ENCODE measurements at places on chromosomes 4 and X. TPM values are rescaled to one million over a fixed set of nuclear protein-coding genes. Genes with fewer than 3 reads are reported as not detected.

The SGMS2 gene
- 49.1 TPM for total RNA-seq

The WDR19 gene
- total RNA-seq, result 11.7 TPM

DNA sequence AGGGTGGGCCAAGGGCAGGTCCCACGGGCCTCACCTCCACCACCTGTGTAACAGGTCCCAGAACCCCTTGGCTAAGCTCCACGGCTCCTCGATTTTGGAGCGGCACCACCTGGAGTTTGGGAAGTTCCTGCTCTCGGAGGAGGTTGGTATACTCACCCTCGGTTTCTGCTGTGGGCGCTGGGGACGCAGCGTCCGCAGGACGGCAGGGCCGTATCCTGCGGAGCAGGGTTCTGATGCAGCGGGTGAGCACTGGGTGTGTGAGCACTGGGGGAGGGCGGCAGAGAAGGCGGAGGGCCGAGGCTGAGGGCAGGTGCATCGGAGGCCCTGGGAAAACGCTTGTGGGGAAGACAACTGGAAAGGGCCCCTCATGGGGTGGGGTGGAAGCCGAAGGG, 11.0 kb downstream of the ATP5ME start:
- no peak for DNase-seq

- no peak for DNase-seq
Measured at GRCh38 chrX:150849996-150850720, 48.3 kb downstream of the CD99L2 start.

The MXRA5 gene
- 2.4 TPM for total RNA-seq

The CPXCR1 gene
- not detected for total RNA-seq

DNA sequence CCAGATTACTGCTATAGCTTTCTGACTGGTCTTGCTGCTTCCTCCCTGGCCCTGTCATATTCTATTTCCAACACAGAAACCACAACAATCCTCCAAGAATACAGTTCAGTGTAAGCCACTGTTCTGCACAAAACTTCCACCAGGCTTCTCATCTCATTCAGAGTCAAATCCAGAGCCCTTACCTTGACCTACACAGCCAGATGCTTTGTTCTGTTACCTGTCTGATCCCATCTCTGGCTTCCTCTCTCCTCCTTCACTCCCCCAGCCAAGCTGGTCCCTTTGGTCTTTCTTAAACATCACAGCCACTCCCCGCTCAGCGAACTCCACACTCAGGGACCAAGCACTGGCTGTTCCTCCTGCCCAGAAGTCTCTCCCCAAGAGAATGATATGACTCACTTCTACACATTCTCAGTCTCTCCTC, 84.8 kb upstream of the BMP2K start:
- DNase-seq, result no peak

GRCh38 chrX:118520216-118521206, 24.9 kb downstream of the DOCK11 start:
- DNase-seq, result no peak

The THOC2 gene
- total RNA-seq, result 68.2 TPM

DNA sequence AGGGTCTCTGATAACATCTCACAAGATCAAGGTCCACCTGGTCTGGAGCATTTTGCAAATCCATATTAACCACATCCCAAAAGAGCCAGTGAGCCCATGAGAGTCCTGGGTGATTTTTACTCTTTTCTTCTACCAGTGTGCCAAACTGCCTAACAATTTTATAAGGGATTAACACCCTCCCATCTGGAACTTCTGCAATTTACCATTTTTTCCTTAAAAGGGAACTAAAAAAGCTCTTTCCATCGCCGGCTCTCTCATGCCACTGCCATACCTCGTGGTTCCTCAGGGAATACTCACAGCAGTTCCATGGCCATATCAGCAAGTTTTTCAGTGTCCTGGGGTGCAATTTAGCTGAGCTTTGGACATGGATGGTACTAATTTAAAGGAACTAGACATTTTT, 55.7 kb downstream of the SEPSECS start:
- no peak for DNase-seq

DNA sequence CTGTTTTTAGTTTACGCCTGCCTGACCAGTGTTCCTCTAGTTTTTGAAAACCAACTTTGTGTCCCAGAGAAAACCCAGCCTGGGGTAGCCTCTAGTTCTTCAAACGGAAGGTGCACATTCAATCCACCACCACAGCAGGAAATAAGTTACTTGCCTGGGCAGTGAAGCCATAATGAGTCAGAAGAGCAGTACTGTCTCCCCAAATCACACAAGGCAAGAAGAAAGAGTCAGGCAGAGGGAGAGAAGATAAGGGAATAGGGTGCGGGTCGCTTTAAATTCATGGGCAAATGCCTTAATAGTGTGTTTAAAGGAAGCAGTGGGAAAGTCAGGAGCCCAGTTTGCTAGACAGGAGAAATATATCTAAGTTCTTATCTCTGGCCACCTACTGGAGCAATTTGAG, 333.8 kb upstream of the GRIA3 start:
- no peak for DNase-seq

DNA sequence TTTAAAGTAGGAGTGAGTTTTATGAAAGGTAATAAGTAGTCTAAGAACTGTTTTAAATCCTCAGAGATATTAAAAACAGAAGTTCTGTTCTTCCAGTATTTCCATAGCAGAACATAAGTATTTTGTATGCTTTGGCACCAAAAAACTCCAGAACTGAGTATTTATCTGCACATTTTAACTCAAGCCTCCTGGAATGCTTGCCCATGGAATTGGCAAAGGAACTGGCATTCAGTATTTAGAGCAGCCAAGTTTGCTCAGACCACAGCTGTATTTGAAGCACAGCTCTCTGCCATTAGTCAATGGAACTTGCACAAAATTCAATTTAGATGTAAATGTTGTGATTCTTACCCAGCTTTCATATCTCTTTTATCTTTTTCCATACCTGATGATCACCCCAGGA, 42.2 kb downstream of the NDNF start:
- DNase-seq, result no peak

- no peak for DNase-seq
Measured at GRCh38 chr4:54877006-54877405, 219.2 kb downstream of the KIT start.

DNA sequence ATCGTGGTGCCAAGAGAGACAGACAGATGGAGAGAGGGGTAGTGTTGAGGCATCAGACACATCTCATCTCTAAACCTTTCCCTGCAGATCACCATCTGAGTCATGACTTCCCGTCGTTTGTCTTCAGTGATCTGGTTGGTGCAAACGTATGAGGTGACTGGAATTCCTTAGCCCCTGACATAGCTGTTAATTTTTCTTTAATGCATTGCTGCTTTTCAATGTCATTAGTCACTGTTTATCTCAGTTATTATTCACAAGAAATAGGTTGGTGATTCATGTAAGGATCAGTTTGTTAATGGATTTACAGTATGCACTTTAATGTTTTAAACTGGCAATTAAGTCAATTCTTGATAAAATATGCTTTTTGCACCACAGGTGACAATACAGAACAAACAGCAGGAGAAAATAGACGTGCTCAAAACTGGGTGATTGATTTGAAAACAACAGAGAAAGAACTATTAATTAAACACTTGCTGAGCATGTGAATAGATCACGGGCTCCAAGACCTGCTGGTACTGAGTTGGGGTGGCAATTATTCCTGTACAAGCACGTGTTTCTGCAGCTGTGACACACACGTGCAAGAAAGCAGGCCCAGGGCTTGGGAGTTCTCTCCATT, 1.3 kb upstream of the TMEM154 start:
- DNase-seq, result no peak

DNA sequence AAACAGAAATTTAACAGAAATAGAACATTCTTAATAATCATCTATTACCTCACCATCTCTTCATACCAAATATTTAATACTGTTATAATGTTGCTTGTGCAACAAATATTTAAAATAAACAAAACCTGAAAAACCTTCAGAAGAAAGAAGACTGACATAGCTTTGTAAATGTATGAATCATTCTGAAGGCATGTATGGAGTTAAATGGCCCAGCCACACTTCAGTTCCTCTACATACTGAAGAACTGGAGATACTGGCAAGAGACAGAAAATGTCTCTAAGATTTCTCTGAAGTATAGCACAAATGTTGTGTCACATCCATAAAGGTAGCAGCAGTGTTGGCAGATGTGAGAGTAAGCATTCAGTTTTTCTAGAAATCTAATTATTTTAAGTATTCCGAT, 275.3 kb upstream of the FGF13 start:
- no peak for DNase-seq

GRCh38 chr4:6855692-6856297, 53.8 kb upstream of the TBC1D14 start:
- no peak for DNase-seq

The PNPLA4 gene
- total RNA-seq, result 29.5 TPM

- DNase-seq, result no peak
Measured at GRCh38 chrX:48683411-48683982, at the start of gene WAS. TSS of gene WAS (plus strand) at chrX:48683799. CDS start at chrX:48683854, 55 bp downstream.

The NWD2 gene
- 0.22 TPM for total RNA-seq

DNA sequence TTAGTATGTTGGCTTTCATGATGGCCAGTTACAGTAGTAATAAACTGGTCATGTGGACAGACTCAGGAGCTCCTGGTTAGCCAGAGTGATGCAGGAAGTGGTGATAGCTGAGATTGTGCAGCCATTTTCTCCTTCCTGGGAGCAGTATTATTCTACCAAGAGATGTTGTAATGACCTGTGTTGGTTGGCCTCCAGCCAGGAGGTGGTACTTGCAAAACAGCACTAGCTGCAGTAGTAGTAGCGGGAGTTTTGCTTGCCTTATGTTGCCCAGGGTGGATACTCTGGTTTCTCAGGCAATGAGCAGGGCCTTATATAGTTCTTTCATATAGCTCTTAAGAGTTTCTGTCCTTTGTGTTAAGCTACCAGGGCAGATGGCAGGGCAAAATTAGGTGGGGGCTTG, 998.8 kb downstream of the GLUD2 start:
- DNase-seq, result no peak
